ENCODE measurements at places on chromosomes 1 and 21.

GRCh38 chr1:53947172-53947907, 1.2 kb downstream of the LRRC42 start:
- no peak for DNase-seq

- DNase-seq = peak; percentile 81
Measured at GRCh38 chr1:25905680-25906643, at the start of gene STMN1. TSS of gene STMN1 (minus strand) at chr1:25906419. CDS start at chr1:25904676, 1,743 bp downstream.

DNA sequence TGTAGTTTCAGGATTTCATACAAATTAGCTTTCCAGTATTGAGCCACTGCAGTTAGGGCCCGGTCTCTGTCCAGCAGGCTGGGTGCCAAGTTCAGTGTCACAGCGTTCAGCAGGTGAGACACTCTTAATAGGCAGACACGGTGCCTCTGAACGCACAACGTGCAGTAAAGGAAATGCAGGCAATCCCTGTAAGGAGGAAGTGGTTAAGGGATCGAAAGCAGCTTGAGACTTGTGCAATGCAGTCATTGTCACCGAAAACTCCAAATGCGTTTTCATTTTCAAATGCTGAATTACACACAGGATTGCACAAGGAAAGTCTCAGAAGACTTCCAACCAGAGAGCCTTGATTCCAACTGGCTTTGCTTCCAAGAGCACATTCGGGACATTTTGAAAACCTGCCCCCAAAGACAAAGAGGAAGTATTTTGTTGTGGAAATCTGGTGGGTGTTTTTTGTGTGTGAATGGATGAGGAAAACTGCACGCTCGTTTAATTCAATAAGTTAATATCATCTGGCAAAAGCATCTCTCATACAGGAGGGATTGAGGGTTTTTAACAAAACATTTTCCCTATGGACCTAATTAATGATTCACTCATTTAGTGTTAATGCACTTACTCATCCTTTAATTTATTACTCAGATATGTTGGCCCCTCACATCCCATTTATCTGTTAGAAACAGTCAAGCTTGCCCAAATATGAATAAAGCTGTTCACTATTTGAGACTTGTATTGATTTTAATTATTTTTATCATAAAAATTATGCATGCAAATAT, 61.6 kb downstream of the PTGS2 start:
- DNase-seq = peak; percentile 32

GRCh38 chr1:39132505-39133339, 71.8 kb upstream of the MACF1 start:
- DNase-seq = peak; percentile 55

GRCh38 chr1:2545754-2546514, 10.2 kb upstream of the TNFRSF14 start:
- DNase-seq = peak; percentile 99

- no peak for DNase-seq
Measured at GRCh38 chr1:33836911-33837310, 27.0 kb upstream of the HMGB4 start.

DNA sequence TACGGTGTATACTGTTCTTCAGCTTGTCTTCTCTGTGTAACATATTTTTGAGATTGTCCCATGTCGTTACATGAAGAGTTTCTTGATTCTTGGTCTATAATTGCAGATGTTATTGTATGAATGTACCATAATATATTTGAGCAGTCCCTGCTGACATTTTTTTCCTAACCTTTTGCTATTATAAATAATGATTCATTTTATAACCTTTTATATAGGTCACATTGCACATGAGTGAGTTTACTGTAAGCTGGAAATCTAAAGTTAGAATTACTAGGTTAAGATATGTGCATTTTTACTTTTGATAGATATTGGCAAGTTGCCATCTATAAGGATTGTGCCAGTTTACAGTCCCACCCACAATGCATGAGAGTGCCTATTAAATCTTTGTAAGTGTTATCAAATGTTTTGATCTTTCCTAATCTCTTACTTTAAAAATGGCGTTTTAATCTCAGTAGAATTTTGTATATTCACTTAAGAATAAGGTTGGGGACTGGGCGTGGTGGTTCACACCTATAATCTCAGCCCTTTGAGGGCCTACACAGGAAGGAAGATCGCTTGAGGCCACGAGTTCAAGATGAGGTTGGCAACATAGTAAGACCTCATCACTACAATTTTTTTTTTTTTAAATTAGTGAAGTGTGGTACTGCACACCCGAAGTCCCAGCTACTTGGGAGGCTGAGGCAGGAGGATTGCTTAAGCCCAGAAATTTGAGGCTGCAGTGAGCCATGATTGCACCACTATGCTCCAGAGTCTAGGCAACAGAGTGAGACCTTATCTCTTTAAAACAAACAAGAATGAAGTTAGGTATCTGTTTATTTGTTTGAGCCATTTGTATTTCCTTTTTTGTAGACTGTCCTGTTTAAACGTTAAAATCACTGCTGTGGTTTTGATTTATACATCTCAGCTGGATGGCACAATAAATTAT, 36.5 kb downstream of the ZMYM1 start:
- no peak for DNase-seq

- DNase-seq = no peak
Measured at GRCh38 chr1:234214911-234215892, 158.1 kb upstream of the COA6 start.

DNA sequence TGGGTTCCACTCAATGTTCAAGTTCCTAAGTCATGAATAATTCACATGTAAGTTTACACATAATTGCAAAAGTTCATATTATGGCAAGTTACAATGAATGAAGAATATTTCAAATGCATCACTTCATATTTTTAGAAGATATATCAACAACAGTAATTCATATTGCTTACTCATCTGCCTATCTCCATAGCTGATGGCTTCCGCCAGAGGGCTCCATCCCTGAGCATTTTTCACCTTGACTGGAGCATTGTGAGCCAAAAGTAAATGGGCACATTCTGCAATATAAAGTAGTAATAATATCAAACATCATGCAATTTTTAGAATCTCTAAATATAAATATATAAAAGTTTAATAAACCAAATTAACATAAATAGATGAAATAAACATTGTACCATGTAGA, 29.8 kb downstream of the ANKRD13C start:
- no peak for DNase-seq

DNA sequence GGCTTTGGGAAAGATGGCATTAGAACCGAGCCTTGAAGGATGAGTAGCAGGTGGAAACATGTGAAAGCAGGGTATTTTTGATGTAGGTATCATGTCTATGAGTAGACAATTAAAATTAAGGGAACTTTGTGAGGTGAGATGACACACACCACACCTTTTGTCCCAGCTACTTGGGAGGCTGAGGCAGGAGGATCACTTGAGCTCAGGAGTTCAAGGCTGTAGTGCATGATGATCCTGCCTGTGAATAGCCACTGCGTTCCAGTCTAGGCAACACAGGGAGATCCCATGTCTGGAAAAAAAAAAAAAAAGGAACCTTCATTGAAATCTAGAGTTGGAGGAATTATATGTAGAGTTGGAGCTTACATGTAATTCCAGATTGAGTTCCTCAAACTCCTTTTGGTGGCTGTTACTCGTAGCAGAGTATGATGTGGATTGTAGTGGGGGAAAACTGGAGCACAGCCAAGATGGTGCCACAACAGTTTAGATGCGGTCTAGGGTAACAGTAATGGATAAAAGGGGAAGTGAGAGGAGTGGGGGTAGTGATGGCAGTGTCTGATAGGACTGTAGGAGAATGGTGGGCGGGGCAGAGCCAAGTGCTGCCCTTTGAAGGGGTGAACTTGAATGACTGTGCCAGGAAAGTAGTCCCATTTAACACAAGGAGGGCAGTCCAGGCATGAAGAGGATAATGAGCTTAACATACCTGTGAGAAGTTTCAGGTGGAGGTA, 17.4 kb downstream of the AK4 start:
- no peak for DNase-seq

GRCh38 chr1:203439131-203439730, 36.4 kb upstream of the PRELP start:
- DNase-seq = no peak

GRCh38 chr1:173002891-173003838, 47.6 kb downstream of the TNFSF18 start:
- DNase-seq = no peak

DNA sequence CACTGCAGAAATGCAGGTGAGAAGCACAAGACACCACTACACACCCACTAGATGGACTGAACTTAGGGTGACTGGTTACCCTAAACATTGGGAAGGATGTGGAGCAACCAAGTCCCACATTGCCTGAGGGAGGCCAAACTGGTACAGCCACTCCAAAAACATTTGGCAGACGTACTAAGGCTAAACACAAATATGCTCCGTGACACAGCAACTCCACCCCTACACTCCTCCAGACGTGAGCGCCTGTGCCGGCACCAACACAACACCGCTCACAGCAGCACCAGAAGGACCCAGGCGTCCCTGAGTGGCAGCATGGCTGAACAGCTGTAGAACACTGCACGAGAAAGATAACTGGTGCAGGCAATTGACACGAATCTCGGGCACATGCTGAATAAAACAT, 14.7 kb downstream of the PTTG1IP start:
- DNase-seq = no peak

- DNase-seq = peak; percentile 27
Measured at GRCh38 chr1:87155170-87155569, 173.5 kb upstream of the LMO4 start.

- no peak for DNase-seq
Measured at GRCh38 chr1:47409311-47410067, 6.6 kb upstream of the FOXE3 start.

GRCh38 chr1:47479664-47480063, 41.8 kb downstream of the FOXD2 start:
- DNase-seq = no peak

DNA sequence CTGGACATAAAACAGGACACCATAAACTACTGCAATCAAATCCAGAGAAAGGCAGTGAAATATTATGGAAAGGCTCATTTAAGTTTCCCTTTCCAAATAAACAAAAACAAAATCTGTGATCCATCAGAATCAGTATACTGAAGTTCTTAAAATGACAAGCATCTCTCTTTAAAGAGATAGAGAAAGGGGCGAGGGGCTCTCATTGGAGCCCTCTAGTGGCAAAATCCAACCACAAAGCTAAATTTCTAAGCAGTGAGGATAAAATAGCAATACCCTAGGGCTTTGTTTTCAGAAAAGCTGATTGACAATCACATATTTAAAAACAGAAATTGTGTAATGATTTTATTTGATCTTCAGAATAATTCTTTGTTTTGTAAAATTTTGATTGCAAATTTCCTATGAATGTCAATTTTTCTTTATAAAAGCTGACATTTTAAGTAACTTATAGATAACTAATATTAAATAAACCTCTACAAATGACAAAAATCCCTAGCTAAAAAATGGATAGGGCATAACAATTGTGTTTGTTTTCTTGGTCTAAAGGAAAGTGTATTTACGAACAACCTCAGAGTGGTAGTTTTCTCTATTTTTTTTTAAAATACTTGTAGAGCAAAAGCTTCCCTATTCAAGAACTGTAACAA, 138.2 kb downstream of the COL24A1 start:
- DNase-seq = peak; percentile 4

DNA sequence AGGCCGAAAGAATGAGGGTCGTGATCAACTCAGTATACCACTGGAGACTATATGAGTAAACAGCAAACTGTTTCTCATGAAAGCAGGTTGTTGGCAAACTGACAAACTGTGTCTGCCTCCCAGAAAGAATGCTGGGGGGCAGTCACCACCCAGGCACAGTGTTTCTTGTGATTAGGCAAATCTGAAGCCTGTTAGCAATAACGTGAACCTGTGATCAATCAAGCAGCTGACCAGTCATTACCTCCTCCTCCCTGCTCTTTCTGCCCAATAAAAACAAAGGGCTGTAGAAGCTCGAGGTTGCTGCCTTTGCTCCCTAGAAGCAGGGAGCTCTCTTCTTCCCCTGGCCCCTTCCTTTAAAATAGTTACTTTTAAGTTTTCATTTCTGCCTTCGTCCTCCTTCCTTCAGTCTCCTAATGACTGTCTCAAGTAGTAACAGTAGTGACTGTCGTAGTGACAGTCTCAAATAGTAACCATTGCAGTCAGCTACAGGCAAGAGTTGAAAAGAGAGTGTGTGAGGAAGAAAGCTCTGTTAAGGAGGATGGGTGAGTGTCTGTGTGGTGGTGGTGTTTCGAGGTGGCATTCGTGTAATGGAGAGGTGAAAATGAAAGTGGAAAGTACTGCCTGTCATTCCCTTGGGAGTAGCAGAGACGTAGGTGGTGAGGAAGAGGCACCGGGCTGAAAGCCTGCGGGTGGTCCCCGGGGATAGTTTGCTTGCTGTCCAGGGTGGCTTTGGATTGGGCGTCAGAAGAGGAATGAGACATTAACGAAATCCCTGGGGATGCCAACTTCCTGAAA, 14.5 kb downstream of the HHAT start:
- DNase-seq = no peak

- DNase-seq = no peak
Measured at GRCh38 chr1:101247404-101248287, 10.8 kb downstream of the S1PR1 start.

DNA sequence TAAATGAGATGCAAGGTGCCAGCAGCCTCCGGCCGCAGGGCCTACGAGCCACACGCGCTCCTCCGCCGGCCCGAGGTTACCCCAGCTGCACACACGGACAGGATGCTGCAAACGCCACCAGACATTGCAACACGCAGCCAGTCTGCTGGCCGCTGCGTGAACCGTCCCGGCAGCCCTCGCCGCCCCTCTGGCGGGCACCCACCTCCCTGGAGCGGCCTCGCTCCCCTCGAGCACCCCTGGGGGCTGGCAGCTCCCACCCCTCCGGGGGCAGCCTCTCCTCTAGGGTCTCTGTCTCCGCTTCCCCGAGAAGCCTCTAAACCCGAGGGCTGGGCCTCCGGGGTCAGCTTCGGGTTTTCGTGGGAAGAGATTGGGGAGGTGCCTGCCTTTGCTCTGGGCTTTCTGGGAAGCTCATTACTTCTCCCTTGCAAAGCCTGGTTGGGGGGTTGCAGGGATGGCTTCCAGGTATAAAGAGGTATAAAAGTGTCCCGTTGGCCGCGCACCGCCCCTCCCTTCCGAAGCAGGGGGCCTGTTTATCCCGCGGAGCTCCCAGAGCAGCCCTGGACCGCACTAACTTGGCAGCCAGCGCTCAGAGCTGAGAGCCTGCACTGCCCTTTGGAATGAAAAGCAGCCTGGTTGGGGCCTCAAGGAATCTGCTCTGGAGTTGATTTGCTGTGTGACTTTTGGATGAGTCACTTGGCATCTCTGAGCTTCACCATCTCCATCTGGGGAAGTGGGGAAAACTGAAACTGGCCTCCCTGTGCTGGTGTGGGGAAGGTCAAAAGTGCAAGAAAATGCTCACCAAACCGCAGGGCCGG, 21.8 kb downstream of the DHRS3 start:
- DNase-seq = peak; percentile 67

DNA sequence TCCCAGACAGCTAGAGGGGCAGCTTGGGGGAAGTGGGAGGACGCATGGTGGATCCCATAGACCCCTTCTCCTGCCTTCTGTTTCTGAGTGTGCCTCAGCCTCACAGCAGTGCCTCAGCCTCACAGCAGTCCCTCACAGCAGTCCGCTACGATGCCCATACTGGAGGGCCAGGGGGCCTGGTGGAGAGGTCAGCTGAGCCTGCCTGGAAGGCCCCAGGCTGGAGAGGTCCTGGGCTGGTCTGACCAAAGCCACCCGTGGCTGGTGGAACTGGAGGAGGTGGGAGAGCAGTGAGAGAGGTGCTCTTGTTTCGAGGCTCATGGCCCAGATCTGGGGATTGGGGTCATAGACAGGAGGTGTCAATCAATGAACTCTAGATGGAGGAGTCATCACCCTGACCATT, 16.0 kb upstream of the RSPO1 start:
- no peak for DNase-seq
